GM12878 (cell line): ENCODE measurements at places on chromosomes 6 and 20. TPM values are rescaled to one million over a fixed set of nuclear protein-coding genes. Genes with fewer than 3 reads are reported as not detected.

DNA sequence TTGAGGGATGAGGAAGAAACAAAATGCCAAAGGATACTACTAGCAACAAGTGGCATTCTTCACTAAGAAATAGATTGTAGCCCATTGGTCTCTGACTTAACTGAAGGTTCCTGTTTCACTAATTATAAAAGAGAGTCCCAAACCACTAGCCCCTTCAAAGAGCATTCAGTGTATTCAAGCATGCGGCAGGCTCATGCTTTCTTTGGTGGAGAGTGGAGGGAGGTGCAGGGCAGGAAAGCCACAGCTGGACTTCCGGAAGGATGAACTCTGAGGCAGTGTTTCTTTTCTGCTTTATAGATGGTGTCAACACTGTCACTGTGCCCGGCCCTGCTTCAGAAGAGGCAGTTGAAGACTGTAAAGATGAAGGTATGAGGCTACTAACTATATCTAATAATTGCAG lies 636.1 kb downstream of the KIF16B start:
- H3K36me3 ChIP-seq: no peaks in the 10 kb centered on the region
- H3K27me3 ChIP-seq: no peaks in the 10 kb centered on the region
- DNase-seq: peak; percentile 43
- peaks cover 8% of the 10 kb centered on the region for H3K4me1 ChIP-seq
- H3K27ac ChIP-seq: no peak overlapping the region

DNA sequence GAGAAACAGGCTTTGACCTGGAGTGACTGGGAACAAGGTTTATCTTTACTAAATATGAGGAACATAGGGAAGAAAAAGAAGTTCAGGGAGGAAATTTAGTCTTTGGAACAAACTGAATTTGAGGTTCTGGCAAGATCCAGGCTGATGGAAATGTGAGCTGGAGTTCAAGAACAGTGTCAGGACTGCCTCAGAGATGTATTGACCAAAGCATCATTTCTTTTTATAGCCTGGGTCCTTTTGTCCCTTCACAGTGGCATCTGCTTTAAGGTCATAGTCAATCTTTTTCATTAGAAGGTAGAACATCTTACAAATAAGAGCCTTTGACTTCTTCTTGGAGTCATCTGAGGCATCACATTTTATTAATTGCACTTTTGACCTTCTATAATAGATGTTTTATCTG lies 326.5 kb upstream of the QKI start:
- no peak overlapping the region for H3K4me3 ChIP-seq
- DNase-seq: no peak
- H3K4me1 ChIP-seq: no peaks in the 10 kb centered on the region
- no peak overlapping the region for H3K27ac ChIP-seq
- H3K36me3 ChIP-seq: no peaks in the 10 kb centered on the region

GRCh38 chr6:170451762-170452651 lies 101.1 kb downstream of the PSMB1 start:
- H3K27ac ChIP-seq: no peak overlapping the region
- H3K27me3 ChIP-seq: no peaks in the 10 kb centered on the region
- no peak for DNase-seq

DNA sequence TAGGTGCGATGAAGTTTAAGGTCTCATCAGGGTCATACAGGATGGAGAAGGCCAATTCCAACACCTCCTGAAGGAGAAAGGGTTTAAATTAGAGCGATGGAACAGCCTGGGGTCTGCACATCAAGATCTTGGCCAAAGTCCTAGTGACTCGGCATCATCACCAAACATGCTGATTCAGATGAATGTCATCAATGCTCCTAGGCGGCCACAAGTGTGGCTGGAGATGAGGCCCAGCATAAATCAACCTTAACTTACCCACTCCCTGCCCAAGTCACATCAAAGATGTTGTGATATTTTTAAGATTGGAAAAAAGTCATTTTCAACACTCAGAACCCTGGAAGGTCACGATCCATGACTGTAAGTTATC lies 37.5 kb downstream of the ELMO2 start:
- no peaks in the 10 kb centered on the region for H3K4me1 ChIP-seq
- DNase-seq: no peak
- H3K4me3 ChIP-seq: no peak overlapping the region

The ULBP1 gene
- not detected in 2 replicates for total RNA-seq

The ID4 gene
- not detected in 2 replicates for total RNA-seq

The MYCT1 gene
- not detected in 2 replicates for total RNA-seq
